Jurkat, Clone E6-1 (cell line): ENCODE measurements at places on chromosomes 5 and 9.
A peak's percentile ranks its signal among the peaks of the same experiment; 100 is the strongest.

DNA sequence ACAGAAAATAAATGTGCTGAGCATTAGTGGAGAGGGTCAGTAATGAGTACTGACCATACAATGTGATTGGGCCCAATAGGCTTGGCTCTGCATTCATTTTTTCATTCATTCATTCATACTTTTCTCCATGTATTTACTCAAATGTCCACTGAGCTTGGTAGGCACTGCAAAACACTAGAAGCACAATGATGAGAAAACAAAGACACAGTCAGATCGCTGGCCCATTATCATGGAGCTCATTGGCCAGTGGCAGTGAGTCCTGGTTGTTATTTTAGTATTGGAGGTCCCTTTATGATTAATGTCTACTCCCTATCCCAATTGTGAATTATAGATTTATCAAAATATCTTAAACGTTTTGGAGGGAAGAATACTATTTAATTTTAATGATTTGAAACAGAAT, 1079.7 kb upstream of the DMAC1 start:
- no peak for DNase-seq

GRCh38 chr5:101915554-101915953, 380.5 kb downstream of the SLCO4C1 start:
- DNase-seq = no peak

DNA sequence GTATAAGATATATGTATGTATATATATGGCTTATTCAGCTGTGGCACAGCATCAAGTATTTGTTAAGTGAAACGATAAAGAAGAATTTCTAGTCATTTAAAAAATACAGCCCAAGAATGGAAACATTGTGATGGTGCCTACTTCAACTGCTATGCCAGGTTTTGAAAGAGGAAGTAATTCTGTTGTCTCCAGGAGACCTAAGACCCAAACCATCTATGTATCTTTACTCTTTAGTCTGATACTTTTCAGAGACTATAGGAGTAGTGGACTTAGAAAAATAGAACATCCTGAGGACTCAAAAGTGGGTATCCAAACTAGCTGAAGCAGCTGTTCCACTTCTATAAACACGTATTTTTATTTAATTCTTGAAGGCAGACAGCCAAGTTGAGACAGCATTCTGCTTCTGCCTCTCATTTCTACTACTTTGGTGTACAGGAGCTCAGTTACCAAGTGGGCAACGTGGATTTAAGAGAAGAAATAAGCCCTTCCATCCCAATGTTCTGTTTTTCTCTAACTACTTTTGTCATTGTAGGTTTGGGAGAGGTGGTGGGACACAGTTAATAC, 110.7 kb downstream of the RPS23 start:
- DNase-seq = no peak

- DNase-seq = no peak
These were observed 65.7 kb upstream of the SHB start for GRCh38 chr9:38134611-38135237.

- DNase-seq = no peak
These were observed 47.8 kb upstream of the NR5A1 start for GRCh38 chr9:124555043-124555442.

DNA sequence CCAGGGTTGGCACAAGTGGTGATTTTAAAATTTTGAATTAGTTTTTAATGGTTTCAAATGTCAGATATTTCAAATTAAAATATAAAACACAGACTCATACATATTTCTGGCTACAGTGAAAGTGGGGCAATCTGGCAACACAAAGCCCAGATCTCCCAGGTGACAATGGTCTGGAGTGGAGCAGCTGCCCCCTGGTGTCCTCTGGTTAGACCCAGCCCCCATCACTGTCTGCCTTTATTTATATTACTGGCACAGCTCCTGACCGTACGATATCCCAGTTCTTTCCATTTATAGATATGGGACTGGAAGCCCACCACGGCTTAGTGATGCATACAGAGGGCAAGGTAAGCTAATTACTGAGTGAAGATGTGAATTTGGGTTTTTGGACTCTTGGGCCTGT, 37.3 kb downstream of the MACIR start:
- no peak for DNase-seq

GRCh38 chr5:75049456-75050351, 2.7 kb downstream of the GCNT4 start:
- peak; percentile 74 for DNase-seq

GRCh38 chr5:94784536-94785505, 166.4 kb downstream of the SLF1 start:
- no peak for DNase-seq

GRCh38 chr9:136729144-136729543, 13.6 kb downstream of the LCN10 start:
- no peak for DNase-seq

DNA sequence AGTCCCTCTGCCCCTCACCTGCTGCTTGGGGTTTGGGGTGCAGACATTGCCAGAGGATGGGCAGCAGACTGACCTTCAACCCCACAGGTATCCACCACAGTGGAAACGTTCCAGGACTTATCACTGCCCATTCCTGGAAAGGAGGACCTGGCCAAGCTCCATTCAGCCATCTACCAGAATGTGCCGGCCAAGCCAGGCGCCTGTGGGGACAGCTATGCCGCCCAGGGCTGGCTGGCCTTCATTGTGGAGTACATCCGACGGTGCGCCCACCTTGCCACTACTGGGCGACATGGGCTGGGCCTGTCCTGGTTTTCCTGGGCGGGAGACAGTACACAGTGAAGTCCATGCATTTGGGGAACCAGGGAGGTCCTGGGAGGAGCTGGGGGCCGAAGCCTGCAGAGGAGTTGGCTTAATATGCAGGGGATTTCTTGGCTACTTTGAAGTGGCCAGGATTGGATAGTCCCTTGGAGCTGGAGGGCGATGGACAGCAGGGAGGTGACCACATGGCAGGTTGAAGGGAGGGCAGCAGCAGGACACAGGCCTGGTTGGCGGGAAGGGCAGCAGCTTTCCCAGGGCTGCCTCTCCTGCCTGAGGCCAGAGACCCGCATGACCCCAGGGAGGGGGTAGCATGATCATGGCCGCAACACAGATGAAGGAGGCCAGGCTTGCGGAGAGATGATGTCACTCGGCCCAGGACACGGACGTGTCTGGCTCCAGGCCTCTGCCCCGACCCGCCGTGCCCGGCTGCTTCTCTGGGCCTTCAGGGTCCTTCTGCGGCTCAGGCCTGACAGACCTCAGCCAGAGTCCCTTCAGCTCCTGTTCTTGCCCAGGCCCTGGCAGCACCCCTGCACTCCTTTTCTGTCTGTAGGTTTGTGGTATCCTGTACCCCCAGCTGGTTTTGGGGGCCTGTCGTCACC, 34.6 kb downstream of the USP20 start:
- no peak for DNase-seq

DNA sequence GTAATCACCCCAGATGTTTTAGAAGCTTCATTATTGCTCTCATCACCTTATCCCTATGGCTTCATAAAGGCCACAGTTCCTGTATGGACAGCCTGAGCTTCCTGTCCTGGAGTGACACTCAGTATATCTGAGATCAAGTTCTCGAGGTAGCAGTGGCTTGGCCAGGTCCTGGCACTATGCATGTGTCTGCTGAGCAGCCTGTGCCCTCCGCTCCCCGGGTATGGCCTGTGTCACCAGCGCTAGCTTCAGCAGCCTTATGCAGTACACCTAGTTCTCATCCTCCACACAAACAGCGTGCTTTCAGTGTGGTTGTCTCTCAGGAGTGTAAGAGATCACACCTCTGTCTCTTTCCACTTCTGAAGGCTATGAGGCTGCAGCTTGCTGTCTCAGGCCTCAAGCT, 514.7 kb downstream of the DIRAS2 start:
- DNase-seq = no peak

- DNase-seq = no peak
These were observed 1.8 kb downstream of the RPL35 start for GRCh38 chr9:124859803-124860581.

- DNase-seq = no peak
These were observed 89.9 kb downstream of the MAMDC2 start for GRCh38 chr9:70133253-70134208.

- DNase-seq = no peak
These were observed 182.5 kb downstream of the MED10 start for GRCh38 chr5:6195711-6196358.

GRCh38 chr5:1835431-1835830, 34.2 kb downstream of the NDUFS6 start:
- DNase-seq = no peak

GRCh38 chr9:6733257-6733656, 24.5 kb upstream of the KDM4C start:
- no peak for DNase-seq

DNA sequence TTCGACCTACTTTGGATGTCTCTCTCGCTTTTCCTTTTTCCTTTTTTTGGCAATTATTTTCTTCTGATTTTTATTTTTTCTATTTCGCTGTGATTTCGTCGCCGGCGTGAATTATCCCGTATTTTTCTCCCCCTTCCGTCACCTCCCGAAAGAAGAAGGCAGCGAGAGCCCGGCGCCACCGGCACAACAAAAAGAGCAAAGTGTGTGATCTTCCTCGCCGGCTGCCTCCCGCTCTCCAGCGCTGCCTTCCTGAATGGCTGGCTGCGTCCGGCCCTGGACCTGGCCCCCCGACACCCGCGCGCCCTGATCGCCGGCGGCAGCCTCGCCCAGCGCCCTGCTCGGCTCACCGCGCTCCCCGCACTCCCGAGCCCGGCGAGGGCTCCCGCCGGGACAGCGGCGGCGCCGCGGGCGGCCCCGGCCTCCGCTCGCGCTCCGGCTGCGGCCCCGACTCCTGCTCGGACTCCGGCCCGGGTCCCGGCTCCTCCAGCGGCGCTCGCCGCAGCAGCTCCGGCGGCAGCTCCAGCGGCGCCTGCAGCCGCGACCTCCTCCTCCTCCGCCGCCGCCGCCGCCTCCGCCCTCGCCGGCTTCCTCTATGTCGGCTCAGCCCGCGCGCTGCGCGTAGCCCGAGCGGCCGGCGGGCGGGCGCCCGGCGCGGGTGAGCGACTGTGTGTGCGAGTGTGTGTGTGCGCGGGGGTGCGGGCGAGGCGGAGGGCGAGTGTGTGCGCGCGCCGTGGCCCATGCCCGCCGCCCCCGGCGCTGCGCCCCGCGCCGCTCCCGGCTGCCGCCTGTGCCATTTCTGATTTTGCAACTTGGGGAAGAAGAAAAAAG, 960 bp downstream of the NR2F1 start:
- DNase-seq = no peak

- no peak for DNase-seq
These were observed 13.5 kb downstream of the DUSP1 start for GRCh38 chr5:172757394-172758010.

DNA sequence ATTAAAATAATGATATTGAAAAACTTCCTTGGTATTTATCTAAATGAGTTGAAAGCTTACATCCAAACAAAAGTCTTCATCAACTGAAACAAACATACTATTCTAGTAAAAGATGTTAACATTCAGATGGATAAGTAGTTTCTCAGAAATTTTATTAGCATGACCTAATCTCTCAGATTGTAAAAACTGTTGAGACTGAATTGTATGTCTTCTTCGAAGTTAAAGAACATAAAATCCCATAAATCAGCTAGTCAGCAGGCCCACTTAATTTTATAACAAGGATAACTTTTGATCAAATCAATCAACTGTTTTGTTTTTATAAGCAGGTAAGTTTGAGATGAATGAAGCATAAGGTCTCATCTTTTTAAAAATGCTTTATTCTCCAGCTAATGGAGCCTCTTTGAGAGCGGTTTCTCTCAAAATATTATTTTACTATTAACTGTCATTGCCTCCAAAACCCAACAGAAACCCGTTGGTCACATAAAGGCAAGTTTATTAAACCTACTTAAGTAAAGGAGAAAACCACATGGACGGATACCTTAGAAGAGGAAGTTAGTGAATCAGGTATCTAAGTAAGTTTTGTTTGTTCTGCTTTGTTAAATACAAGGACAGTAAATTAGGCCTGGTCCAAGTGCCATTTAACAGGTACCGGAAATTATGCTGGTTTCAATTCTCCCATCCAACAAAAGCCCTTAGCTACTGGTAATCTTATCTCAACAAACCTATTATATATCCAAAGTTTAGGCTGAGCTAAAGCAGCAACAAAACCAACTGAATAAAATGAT, 457.0 kb downstream of the PDE4D start:
- no peak for DNase-seq

GRCh38 chr5:154368041-154368800, 77.6 kb upstream of the SAP30L start:
- DNase-seq = no peak

DNA sequence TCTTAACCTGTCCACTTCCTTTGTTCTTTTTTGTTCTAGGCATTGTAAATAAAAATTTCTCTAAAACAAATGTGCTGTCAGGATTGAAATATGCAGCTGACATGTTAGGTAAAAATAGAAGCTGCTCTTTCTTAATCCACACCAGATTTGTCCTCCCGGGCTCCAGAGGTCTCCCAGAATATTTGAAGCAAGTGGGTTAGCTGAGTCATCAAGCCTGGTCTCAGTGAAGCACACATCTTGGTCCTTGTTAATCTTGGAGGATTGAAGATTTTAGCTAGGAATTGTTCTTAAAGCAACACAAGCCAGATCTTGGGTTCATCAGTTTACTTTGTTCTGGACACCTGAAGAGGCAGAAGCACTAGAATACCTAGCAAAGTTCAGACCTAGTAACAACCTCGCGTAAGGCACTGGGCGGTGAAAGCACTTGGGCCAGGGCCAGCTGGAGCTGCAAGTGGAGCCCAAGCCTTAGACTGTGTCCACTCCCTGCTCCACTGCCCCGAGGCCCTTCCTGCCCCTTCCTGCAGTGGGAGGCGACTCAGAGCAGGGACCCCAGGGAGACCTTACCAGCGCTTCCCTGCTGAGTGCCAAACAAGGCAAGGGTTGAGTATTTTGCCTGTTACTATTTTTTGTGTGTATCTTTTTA, 36.5 kb downstream of the HABP4 start:
- no peak for DNase-seq

- peak; percentile 78 for DNase-seq
These were observed 5.3 kb downstream of the SLC34A1 start for GRCh38 chr5:177389241-177390169.

GRCh38 chr9:36716496-36716895, 143.8 kb downstream of the MELK start:
- DNase-seq = no peak

DNA sequence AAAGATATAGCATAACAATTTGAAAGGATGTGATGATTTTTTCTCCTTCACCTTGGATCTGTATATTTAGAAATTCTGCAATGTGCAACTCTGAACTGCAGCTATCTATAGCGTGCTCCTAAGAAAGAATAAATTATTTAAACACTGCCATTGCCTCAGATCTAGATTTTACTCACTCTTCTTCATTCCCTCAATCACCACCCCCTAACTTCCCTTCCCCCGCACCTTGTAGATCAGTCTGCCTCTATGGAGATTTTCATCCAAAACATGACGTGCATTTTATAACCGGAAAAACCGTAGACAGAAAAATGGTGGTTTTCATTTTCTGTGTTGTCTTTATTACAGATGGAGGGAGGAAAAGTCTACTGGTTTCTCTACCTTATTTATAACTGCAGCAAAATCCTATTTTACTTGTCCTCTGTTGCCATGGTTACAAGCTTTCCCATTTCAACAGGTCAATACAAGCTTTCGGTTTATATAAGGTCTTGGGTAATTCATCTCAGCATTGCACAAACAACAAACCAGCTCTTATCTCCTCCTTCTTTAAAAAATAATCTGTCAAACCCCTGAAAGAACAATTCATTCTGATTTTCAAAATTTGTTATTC, 480.0 kb downstream of the TAF11L14 start:
- no peak for DNase-seq

GRCh38 chr9:21989440-21990189, 4.6 kb downstream of the CDKN2A start:
- no peak for DNase-seq
